Activated B cell treated with CpG ODN at 0.5 μM for 24 hours (primary cell): ENCODE measurements at places on chromosomes 4 and X.
A peak's percentile ranks its signal among the peaks of the same experiment; 100 is the strongest.

- no peak for DNase-seq
- no peak overlapping the region for H3K27ac ChIP-seq
- peaks cover 7% of the 10 kb centered on the region for H3K4me1 ChIP-seq
- peaks cover 67% of the 10 kb centered on the region for H3K36me3 ChIP-seq
Observed at GRCh38 chr4:102723511-102723910, 37.3 kb downstream of the MANBA start.

DNA sequence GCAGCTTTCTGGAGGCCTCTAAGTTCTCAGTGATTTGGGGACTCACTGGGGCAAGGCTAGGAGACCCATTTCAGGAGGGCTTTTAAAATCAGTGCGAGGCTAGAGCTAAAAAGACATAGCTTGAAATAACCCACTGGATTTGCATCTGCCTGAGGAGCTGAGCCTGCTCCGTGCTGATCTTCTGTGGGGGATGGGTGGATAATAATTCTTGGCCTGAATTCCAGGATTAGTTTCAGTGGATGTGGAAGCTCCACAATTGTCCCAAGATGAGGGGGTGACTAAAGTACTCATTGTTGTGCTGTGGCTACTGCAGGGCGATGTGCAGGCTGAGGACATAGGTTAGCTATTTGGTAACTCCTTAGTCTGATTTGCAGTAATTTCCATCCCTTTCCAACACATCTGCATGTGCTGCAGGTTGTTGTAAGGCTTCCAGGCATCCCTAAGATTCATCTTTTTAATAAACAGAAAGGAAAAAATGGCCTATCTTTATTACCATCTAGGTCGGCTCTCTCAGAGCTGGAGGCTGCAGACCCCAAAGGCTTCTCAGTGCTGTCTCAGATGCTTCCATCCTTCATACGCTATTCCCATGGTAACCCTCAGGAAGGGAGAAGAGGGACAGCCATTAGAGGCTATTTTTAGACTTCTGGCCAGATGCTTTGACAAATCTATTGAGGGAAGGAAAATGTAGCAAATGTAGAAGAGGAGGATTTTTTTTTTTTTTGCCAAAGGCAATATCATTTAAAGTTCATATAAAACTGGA is 63.4 kb downstream of the GRXCR1 start:
- no peak overlapping the region for H3K4me3 ChIP-seq
- no peaks in the 10 kb centered on the region for H3K4me1 ChIP-seq
- no peaks in the 10 kb centered on the region for H3K27me3 ChIP-seq

DNA sequence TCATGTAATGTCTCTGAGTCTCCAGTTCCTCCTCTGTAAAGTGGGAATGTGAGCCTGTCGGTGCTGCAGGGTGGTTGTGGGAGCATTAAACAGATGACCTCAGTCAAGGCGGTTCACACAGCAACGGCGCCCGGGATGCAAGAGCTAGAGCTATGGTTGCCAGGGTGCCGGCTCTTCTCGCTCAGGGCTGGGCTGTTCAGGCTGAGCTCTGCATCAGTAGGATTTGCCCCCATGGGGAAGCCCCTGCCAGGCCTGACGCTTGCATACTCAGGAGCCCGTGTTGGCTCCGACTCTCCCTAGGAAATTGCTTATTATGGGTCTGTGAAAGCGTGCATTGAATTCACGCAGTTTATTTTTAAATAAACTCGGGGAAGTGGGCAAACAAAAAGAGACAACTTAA is 67.3 kb downstream of the PSAPL1 start:
- H3K36me3 ChIP-seq = no peaks in the 10 kb centered on the region
- DNase-seq = no peak
- no peak overlapping the region for H3K4me3 ChIP-seq
- no peaks in the 10 kb centered on the region for H3K4me1 ChIP-seq

DNA sequence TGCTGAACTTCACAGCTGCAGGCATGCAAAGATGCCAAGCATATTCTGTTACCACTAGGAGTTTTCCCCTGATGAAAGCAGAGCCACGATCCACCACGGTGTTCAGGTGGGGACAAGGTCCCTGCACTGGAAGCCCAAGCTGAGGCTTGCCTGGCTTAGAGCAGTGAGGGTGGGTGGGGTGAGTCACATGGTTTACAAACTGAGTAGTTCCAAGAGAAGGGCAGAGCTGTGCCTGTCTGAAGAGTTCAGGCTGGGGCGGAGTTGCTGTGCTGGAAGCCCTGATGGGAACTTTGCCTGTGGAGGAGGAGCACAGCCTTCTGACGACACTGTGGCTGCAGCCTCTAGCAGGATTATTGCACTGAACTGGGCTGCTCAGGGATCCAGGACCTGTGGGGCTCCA is 45.5 kb downstream of the FAM9B start:
- no peak overlapping the region for H3K27ac ChIP-seq
- H3K4me1 ChIP-seq = no peaks in the 10 kb centered on the region
- H3K4me3 ChIP-seq = no peak overlapping the region
- no peak for DNase-seq

DNA sequence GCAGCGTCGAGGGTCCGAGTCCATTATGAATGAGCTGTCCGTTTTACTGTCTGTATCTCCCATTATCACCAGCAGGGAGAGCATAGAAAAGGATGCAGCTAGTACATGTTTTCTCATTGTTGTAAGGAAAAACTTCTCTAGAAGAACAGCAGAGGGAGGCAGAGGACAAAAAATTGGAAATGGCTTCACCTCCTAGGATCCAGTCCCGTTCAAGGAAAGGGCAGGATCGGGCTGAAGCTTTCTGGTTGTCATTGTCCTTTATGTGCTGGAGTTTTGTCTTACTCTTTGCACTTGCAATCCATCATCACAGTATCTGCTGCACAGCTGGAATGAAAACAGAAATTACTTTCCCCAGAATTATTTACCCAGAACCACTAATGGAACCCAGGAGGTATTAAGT is 14.7 kb downstream of the NDP start:
- H3K4me1 ChIP-seq = peaks cover 2% of the 10 kb centered on the region
- no peak for DNase-seq
- peaks cover 5% of the 10 kb centered on the region for H3K27me3 ChIP-seq
- no peak overlapping the region for H3K4me3 ChIP-seq

GRCh38 chrX:149682956-149683947 is 28.6 kb upstream of the MAGEA11 start:
- no peak overlapping the region for H3K27ac ChIP-seq
- no peaks in the 10 kb centered on the region for H3K27me3 ChIP-seq
- H3K36me3 ChIP-seq = no peaks in the 10 kb centered on the region
- H3K4me3 ChIP-seq = no peak overlapping the region

DNA sequence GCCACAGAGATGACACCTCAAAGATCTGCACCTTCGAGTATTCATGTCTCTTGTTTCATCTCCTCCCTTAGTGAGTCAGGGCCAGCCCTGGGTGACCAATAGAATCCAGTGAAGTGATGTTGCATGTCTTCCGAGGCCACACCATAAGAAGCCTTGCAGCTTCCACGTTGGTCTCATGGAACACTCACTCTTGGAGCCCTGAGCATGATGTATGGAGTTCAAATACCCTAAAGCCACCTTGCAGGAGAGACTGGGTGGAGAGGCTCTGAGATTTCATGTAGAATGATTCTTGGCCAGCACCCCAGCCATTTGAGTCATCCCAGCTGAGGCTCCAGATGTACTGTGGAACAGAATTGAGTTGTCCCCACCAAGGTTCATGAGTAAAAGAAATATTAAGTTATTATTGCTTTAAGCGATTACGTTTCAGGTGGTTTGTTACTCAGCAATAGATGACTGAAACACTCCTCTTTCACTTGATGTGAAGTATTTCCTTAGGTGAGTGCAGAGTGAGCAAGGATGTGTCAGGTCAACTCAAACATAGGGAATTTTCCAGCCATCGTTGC is 5.0 kb upstream of the RP2 start:
- H3K4me3 ChIP-seq = no peak overlapping the region
- peaks cover 2% of the 10 kb centered on the region for H3K36me3 ChIP-seq
- H3K27me3 ChIP-seq = no peaks in the 10 kb centered on the region
- H3K27ac ChIP-seq = no peak overlapping the region
- peaks cover 12% of the 10 kb centered on the region for H3K4me1 ChIP-seq

GRCh38 chr4:184534511-184535391 is 60.4 kb upstream of the IRF2 start:
- no peak for DNase-seq
- peaks cover 12% of the 10 kb centered on the region for H3K36me3 ChIP-seq

- H3K27ac ChIP-seq = peak overlapping the region; percentile 83
- DNase-seq = no peak
- no peaks in the 10 kb centered on the region for H3K36me3 ChIP-seq
- H3K27me3 ChIP-seq = no peaks in the 10 kb centered on the region
- peak overlapping the region; percentile 28 for H3K4me3 ChIP-seq
Observed at GRCh38 chr4:77125961-77126360, 31.0 kb upstream of the CCNG2 start.

DNA sequence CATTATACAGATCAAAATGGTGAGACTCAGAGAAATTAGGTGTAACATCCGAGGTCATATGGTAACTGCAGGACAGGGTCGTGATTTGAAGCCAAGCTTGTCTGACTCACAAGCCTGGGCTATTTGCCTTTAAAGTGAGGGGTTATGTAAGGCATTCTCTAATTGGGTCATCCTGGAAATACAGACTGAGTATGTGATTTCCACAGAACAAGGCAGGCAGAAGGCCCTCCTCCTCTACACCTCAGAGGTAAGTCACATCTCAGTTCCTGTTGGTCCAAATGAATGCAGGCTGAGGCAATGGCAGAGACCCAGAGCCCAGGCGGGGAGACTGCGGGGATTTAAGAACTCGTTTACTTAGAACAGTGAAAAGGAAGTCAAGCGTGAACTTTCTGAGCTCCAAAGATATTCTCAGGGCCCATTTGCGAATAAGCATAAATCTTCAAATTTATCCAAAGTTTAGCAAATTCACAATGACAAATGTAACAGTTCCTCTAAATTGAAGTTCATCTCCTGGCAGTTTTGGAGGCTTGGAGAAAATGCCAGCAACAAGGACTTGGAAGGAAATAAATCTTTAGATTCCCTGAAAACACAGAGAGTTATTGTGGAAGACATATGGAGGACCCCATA is 153.3 kb downstream of the LDB2 start:
- no peaks in the 10 kb centered on the region for H3K27me3 ChIP-seq
- H3K4me3 ChIP-seq = no peak overlapping the region
- no peak for DNase-seq
- no peaks in the 10 kb centered on the region for H3K36me3 ChIP-seq

GRCh38 chrX:110218591-110218990 is 99.3 kb downstream of the AMMECR1 start:
- peaks cover 6% of the 10 kb centered on the region for H3K4me1 ChIP-seq
- no peak overlapping the region for H3K27ac ChIP-seq
- no peak overlapping the region for H3K4me3 ChIP-seq
- no peaks in the 10 kb centered on the region for H3K27me3 ChIP-seq
- H3K36me3 ChIP-seq = peaks cover 7% of the 10 kb centered on the region

DNA sequence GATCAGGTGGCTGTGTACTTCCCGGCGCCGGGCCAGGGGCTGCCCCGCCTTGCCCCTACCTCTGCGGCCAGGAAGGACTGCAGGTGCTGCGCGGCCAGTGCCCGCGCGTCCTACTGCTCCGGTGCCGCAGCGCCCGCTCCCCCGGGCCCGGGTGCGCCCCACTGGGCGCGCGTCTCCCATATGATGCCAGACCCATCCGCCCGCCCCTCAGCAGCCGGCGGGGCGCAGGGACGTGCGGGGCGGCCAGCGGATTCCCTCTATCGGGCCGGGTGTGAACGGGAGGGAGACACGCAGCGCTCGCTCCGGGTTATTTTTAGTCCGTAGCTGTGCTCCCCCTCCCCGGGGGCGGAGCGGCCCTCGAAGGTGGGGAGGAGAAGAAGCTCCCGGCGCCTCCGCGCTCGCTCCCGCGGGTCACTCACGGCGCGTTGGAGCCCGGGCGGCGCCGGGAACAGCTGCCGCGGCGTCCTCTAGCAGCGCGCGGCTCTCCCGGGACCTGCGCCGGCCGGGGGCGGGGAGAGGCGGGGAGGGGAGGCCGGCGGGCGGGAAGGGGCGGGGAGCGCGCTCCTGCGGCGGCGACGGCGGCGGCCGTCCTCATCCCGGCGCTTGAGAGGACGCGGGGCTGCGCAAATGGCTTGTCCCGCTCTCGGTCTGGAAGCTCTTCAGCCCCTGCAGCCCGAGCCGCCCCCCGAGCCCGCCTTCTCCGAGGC is 103.6 kb downstream of the UCHL1 start:
- peaks cover 50% of the 10 kb centered on the region for H3K27me3 ChIP-seq
- no peak overlapping the region for H3K27ac ChIP-seq
- H3K4me1 ChIP-seq = peaks cover 7% of the 10 kb centered on the region

DNA sequence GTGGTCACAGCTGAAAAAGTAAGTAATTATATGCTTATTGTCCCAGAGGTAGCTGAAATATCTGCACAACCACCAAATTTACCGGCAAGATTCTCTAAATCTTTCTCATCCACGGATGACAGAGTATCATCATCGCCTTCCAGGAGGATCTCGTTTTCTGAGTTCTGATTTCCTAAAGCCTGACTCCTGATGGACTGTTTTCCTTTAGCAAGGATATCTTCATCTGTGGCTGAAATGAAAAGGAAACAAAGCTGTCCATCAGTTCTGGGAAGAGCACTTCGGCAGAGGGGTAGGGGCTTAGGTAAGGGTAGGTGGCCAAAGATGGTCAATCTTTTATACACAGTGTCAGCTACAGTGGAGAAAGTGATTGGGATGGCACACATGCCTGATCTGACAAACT is 8.7 kb downstream of the MAB21L2 start:
- no peak for DNase-seq
- H3K4me3 ChIP-seq = no peak overlapping the region
- H3K4me1 ChIP-seq = no peaks in the 10 kb centered on the region

DNA sequence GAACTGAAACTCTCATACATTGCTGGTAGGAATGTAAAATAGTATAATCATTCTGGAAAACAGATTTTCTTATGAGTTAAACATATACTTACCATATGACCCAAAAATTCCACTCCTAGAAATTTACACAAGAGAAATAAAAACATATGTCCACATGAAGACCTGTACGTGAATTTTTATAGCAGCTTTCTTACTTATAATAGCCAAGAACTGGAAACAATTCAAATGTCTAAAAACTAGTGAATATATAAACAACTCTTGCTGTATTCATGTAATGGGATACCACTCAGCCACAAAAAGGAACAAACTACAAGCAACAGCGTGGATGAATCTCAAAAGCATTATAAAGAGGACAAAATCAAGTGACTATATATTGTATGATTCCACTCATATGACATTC is 27.5 kb downstream of the TMEM156 start:
- no peak overlapping the region for H3K4me3 ChIP-seq
- H3K27me3 ChIP-seq = no peaks in the 10 kb centered on the region
- H3K36me3 ChIP-seq = peaks cover 35% of the 10 kb centered on the region

- H3K4me1 ChIP-seq = no peaks in the 10 kb centered on the region
- H3K27me3 ChIP-seq = no peaks in the 10 kb centered on the region
Observed at GRCh38 chrX:114903618-114904017, 113.8 kb downstream of the IL13RA2 start.

- no peak overlapping the region for H3K27ac ChIP-seq
- no peaks in the 10 kb centered on the region for H3K27me3 ChIP-seq
- no peak overlapping the region for H3K4me3 ChIP-seq
- no peaks in the 10 kb centered on the region for H3K4me1 ChIP-seq
- H3K36me3 ChIP-seq = no peaks in the 10 kb centered on the region
- no peak for DNase-seq
Observed at GRCh38 chr4:151809716-151810115, 48.9 kb upstream of the GATB start.
